ENCODE measurements at places on chromosomes 4 and X.

GRCh38 chr4:132056496-132056895 is 1092.6 kb upstream of the PCDH10 start:
- no peak for DNase-seq

DNA sequence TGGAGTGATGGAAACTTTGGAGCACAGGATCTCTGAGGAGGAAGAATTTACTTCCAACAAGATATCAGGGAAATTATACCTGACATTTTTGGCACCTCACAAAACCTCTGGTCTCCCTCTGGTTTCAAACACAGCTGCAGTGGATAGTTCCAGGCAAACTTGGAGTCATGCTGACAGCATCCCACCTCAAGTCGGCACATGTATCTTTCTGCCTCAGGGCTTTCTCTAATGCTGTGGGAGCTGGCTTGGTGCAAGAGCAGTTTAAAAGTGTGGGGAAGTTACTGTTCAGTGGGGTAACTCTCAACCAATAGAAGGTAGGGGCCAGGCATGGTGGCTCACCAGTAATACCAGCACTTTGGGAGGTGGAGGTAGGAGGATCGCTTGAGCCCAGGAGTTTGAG is 207.1 kb upstream of the NHS start:
- no peak for DNase-seq

DNA sequence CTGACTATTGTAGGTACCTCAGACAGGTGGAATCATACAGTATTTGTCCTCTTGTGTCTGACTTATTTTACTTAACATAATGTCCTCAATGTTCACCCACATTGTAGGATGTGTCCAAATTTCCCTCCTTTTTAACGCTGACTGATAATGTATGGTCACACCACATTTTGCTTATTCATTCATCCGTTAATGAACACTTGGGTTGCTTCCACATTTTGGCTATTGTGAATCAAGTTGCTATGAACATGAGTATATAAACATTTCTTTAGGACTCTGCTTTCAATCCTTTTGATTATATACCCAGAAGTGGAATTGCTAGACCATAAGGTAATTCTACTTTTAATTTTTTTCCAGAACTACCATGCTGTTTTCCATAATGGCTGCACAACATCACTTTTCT is 87.0 kb upstream of the NDP start:
- no peak for DNase-seq

- DNase-seq: no peak
Measured at GRCh38 chrX:23773601-23774175, 9.3 kb upstream of the SAT1 start.

DNA sequence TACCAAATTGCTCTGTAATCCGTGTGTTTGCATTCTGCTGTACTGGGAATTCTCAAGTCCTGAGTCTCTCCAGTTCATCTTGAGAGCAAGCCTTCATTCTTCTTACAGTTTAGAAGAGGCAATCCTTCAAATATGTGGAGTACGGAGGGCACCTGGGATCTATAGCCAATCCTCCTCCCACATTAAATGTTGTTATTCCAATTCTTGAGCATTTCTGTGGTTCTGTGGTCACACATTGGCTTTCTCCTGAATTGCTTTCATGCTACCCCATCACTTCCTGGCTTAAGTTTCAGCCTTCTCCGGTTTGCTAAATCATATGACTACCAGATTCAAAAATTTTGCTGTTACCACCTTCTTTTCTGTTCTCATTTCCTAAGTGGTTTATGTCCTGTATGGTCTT is 611.1 kb downstream of the PCDH19 start:
- no peak for DNase-seq

DNA sequence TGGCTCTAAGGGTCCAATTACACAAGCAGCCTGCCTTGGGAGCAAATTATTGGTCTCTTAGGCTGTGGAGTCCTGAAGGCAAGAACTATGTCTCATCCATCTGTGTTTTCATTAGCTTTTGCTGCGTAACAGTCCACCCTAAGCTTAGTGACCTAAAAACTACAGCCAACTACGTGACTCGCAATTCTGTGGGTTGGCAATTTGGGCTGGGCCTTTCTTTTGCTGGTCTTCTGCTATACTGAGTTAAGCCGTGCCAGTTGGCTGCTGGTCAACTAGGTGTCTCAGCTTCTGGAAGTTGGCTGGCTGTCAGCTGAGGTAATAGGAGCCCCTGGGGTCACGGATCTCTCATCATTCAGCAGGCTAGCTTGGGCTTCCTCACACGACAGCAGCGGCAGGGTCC is 205.6 kb upstream of the S100G start:
- DNase-seq: no peak

DNA sequence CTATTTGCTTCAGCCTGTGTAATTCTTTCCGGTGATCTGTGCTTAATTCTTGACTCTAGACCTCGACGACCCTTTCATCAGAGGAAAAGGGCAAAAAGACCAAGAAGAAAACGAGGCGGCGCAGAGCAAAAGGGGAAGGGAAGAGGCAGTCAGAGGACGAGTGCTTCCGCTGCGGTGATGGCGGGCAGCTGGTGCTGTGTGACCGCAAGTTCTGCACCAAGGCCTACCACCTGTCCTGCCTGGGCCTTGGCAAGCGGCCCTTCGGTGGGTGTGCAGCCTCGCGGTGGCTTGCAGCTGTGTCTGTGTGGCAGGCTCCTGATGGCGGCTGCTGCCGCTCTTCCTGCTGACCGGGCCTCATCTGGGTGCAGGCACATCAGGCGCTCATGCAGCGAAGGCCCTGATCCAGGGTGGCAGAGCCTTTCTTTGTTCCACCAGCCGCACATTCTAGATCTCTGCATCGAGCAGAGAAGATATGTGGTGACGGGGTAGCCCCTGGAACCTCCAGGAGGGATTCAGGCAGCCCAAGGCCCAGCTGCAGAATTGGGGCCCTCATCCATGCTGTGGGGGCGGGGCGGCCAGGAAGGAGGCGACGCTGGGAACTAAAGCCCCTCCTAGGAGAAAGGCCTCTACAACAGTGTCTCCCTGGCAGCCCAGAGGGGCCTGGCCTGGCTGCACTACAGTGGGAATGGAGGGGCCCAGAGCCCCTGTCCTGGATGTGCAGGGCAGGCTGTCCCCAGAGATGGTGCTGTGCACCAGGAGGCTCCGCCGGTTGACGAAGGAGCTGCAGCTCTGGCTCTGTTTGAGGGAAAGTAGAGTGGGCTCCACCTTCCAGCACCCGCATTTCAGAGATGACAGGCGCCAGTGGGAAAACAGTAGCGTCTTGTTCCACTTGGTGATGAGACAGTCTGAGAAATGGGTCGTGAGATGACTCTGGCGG is 32.1 kb downstream of the NELFA start:
- no peak for DNase-seq

DNA sequence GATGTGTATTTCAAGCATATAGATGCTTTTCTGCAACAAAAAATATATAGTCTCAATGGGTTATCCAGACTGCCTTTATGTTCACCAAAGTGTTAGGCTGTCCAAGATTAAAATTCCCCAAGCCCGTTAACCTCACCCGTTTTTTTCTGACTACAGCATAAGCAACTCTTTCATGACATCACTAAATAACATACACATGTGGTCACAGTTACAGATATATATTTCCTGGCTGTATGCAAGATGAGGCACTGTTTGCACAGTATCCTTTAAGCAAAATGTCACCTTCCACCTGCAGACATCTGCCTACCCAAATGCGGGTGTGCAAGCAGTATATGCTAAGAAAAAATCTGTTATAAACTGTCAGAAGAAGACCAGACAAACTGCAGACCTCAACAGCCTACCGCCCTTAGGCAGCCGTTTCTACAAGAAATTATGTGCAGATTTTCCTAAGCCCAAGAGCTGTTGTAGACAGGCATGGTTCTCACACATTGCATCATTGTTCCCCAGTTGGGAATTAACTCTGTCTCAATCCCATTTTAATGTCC is 183.1 kb upstream of the MXRA5 start:
- DNase-seq: no peak

GRCh38 chr4:178316211-178316610 is 874.0 kb upstream of the AGA start:
- no peak for DNase-seq

DNA sequence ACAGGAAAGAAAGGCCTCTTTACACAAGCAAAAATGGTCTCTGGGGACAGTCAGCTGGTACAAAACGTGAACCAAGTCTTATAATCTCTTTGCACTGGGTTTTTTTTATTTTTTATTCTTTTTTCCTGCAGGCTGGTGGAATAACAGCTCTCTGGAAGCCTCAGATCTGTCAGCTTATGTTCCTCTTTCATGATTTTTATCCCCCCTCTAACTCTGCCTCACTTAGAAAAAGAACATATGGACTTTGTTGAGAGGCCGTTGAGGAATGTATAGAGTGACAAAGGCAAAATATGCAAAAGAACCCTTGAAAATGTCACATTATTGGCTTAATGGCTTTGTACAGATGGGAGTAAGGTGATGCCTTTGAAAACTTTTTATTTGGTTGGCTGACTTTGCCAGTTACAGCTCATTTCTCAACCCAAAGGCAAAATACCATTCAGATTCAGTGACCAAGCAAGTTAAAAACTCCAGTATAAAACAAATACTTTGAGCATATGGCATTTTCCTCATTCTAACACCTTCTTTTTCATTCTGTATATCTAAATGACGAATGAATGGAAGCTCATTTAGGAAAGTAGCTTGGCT is 111.1 kb downstream of the RNF150 start:
- no peak for DNase-seq

- no peak for DNase-seq
Measured at GRCh38 chr4:112082954-112083586, 62.2 kb upstream of the FAM241A start.

DNA sequence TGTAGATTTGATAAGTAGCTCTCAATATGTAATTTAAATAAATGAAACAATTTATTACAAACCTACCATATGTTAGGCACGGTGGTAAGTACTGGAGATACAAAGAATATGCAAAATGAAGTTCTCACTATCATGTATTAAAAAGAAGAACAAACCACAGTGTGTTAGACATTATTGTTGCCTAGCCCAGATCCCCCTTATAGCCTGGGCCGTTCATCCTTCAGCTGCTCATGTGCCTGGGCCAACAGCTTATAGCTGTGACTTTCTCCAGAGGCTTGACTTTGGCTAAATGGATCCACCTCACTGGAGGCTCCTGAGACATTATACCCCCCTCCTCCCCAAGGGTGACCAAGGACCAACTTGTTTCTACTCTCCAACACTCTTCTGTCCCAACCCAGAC is 29.8 kb upstream of the CCNG2 start:
- no peak for DNase-seq

DNA sequence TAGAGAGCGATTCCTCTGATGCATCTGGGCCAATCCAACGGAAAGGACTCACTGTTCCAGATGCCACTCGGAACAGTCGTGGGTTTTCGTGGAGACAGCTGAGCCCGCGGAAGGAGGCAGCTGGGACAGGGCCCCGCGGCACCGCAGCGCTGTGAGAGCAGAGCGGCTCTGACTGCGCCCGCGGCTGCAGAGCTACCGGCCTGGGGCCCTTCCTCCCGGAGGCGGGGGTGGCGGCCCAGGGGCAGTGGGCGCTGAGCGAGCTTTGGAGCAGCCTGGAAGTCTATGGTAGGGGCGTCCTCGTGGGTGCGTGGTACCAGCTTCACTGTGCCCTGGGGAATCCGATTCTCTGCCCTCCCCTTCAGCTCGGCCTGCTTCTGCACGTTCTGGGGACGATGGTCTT is 24.9 kb downstream of the CLDN34 start:
- no peak for DNase-seq

GRCh38 chrX:23964191-23964590 is 56.4 kb downstream of the CXorf58 start:
- no peak for DNase-seq

GRCh38 chr4:120924931-120925330 is 2.4 kb upstream of the PRDM5 start:
- DNase-seq: no peak

DNA sequence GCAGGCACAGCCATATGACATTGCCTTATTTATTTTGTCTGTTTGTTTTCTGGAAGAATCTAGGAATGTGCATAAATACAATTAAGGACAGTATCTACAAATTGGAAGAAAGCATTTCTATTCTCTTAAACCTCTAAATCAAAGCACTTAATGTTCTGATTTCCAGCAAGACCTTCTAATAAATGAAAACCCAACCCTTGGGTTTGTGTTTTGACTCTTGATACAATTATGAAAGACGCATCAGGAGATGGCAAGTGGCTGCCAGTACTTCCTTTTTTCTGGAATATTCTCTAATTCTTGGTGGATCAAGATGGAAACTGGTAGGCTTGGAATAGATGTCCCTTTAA is 437 bp upstream of the CPE start:
- no peak for DNase-seq

DNA sequence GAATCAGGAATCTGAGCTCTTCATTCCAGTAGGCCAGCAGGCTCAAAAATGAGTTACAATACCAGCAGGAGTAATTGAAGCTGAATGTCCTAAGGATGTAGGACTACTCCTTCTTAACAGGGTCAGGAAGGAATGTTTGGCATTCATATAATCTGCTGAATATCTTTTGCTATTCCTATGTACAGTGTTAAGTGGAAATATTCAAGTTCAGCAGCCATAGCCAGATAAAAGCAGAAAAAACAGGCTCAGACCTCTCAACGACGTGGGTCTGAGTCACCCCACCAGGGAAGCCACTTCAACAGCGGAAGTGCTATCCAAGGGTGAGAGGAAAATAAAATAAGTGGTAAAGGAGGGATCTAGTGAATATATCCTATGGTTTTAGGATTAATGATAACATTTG is 577.0 kb downstream of the SPOCK3 start:
- DNase-seq: no peak

- no peak for DNase-seq
Measured at GRCh38 chr4:1043651-1044468, 32.4 kb downstream of the FGFRL1 start.

DNA sequence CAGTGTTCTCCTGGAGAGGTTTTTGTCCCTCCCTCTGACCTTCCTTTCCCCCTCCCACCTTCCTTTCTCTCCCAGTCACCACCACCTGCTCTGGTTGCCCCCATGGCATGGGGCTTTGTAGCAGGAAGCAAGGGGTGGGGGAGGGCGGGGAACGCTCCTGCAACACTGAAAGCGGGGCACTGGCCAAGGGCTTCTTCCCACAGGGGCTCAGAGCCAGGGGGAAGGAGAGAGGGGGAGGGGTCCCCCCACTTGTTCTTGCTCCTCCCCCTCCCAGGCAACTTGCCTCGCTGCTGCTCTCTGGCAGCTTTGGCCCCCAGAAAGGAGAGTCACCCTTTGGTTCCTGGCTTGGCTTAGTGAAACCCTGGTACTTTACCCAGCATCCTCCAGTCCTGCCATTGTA is 48.4 kb downstream of the BCORL1 start:
- no peak for DNase-seq

DNA sequence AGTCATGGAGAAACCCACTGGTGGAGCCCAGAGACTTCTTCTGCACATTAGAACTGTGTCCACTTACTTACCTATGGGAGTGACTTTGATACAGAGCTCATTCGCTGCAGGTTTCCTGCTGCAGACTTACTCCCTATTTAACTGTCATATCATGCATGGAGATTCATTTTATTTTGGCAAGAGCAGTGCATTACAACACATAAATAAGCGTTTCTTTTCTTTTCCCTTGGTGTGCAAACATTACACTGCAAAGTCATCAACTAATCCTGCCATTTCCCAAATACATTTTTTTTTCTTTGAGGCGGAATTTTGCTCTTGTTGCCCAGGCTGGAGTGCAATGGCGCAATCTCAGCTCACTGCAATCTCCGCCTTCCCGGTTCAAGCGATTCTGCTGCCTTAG is 230.9 kb upstream of the SFRP2 start:
- DNase-seq: no peak

All from activated T-helper 9 cell treated with anti-CD3 and anti-CD28 coated beads, Interleukin-2, amount 50 U/mL, for 16 hours (primary cell).